Naive thymus-derived CD4-positive, alpha-beta T cell (primary cell): ENCODE measurements at places on chromosomes 13 and 19. TPM values are rescaled to one million over a fixed set of nuclear protein-coding genes. Genes with fewer than 3 reads are reported as not detected.

DNA sequence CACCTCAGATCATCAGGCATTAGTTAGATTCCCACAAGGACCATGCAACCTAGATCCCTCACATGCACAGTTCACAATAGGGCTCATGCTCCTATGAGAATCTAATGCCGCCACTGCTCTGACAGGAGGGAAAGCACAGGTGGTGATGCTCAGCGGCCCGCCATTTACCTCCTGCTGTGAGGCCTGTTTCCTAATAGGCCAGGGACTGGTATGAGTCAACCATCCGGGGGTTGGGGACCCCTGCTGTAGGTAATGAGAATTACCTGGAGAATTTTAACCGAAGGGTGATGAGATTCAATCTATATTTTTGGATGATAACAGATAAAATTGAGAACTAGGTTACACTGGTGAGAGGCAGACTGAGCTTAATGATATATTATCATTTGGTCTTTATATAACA is 101.4 kb downstream of the LACC1 start:
- no peak for DNase-seq

DNA sequence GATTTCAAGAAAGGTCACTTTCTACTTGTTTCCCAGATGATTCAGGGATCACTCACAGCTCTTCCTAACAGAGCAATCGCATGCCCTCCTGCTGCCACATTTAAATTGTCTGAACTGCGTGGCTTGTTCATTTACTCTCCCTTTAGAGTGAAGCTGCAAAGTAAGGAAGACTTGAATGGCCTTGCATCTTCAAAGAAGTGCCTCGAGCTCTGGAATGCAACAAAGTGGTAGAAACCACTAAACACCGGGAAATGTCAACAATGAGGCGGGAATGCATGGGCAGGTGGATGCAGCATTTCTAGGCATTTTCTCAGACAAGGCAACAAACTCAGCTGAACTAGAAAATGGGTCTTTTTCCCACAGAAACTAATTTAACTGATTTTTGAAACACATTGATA is 10.3 kb upstream of the DACH1 start:
- DNase-seq = no peak

- DNase-seq = no peak
Measured at GRCh38 chr13:27774169-27774568, 18.1 kb upstream of the GSX1 start.

DNA sequence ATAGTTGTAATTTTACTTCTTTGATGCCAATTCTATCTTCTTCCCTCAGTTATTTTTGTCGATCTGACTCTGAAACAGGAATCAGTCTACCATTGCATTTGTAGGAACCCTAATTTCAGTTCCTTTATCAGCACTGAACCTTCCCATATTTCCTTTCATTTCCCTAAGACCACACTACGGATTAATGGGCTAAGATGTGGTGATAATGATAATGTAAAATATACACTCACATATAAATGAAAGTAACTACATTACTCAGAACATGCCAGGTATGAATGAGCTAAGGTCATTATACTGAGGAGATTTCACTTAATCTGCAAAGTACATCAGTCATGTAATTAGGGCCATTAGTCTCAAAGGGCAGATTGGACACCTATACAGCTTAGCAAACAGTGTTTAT is 60.2 kb upstream of the RFC3 start:
- no peak for DNase-seq

- no peak for DNase-seq
Measured at GRCh38 chr13:93108111-93108601, 118.5 kb upstream of the GPC6 start.

The ZNF816 gene
- total RNA-seq = 6.3 TPM

The ZNF528 gene
- total RNA-seq = 14.0 TPM

DNA sequence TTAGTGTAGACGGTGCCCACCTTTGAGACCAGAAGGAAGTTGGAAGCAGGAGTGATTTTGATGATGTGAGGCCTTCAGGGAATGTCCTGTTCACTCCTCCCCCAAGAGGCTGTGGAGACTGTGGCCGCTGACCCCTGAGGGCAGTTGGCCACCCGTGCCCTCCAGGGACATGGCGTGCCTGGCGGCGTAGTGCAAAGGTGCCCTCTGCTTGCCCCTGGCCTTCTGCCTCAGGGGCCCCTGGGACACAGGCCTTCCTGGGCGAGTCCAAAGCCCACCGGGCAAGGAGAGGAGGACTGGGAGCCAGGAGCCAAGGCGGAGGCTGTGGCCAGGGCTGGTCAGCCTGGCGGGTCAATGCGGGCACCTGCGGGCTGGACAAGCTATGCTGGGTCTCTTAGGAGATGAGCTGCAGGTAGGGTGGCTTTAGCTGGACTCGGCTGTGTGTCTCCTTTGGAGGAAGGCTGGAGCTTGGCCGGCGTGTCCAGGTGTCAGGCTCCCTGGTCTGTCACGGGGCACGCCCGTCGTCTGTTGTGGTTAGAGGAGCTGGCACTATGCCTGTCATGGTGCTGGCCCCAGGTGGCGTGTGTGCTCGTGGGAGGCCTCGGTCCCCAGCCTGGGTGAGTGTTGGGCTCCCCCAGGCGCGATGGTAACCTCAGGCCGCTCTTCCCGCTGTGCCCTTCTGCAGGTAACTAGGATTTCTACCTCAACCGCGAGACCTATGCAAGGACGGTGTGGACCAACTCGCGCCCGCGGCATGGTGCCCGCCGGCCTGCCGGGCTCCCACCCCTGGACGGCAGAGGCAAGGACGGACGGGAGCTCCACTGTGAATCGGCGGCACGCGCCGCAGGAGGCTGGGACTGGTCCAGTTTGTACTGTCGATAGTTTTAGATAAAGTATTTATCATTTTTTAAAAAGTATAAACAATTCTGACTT is 6.8 kb downstream of the PLEKHJ1 start:
- no peak for DNase-seq

GRCh38 chr13:49314344-49314882 is 66.7 kb downstream of the CDADC1 start:
- DNase-seq = no peak

DNA sequence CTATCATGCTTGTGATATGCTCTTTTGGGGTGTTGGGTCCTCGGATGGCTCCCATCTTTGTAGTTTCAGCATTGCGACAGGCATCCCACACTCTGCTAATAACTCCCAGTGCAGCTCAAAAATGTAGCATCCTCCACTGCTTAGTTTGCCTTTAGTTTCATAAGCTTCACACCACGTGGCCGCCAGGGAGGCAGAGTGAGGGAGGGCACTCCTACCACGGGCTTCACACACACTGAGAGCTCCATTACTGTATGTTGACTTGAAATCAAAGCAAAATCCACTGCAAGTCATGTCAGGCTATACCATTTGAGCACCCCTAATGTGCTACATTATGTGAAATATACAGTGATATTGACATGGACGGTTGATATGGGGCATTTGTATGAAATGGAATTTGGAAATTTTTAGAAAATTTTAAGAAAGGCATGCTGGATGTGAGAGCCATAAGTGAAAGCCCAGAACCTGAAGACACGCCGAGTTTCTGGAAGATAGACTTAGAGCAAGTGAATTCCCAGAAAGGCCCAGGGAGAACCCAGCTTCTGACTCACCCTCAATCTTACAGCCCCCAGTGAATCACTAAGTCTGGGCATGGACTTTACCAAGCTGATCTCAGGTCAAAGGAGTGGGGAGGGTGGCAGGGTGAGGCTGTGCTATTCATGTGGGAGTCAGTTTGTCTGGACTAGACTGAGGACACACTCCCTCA is 94.1 kb downstream of the HSPH1 start:
- no peak for DNase-seq

GRCh38 chr13:33744589-33745369 is 73.2 kb upstream of the RFC3 start:
- no peak for DNase-seq

- no peak for DNase-seq
Measured at GRCh38 chr13:24173795-24174194, 13.3 kb downstream of the SPATA13 start.

The KCTD4 gene
- not detected for total RNA-seq

The PEG3 gene
- total RNA-seq = 0.15 TPM

The ZNF14 gene
- 7.0 and 7.5 TPM in 2 replicates for total RNA-seq

- DNase-seq = no peak
Measured at GRCh38 chr13:40161351-40161810, 505.1 kb downstream of the FOXO1 start.

The TPTE2 gene
- total RNA-seq = not detected
